ENCODE measurements at places on chromosomes 4 and X. TPM values are rescaled to one million over a fixed set of nuclear protein-coding genes. Genes with fewer than 3 reads are reported as not detected.
A peak's percentile ranks its signal among the peaks of the same experiment; 100 is the strongest.

The CLTRN gene
- 0.83 TPM for polyA plus RNA-seq

The DUX4 gene
- polyA plus RNA-seq: 0.58 TPM

The RIPPLY1 gene
- not detected for polyA plus RNA-seq

The HSFX1 gene
- 2.1 TPM for polyA plus RNA-seq

The GYPA gene
- polyA plus RNA-seq: 4.3 TPM

The SLC25A4 gene
- polyA plus RNA-seq: 115 TPM

The ARR3 gene
- polyA plus RNA-seq: 0.41 TPM

The RNF175 gene
- polyA plus RNA-seq: 0.25 TPM

The TMPRSS11A gene
- 0.12 TPM for polyA plus RNA-seq

The ITM2A gene
- 526 TPM for polyA plus RNA-seq

The DMP1 gene
- not detected for polyA plus RNA-seq

The TRIM75 gene
- 0.10 TPM for polyA plus RNA-seq

- peak; percentile 90 for DNase-seq
These were observed at the start of gene NOCT for GRCh38 chr4:139015269-139015947. Gene NOCT (plus strand): TSS chr4:139015781. CDS start chr4:139015982, 201 bp downstream.

DNA sequence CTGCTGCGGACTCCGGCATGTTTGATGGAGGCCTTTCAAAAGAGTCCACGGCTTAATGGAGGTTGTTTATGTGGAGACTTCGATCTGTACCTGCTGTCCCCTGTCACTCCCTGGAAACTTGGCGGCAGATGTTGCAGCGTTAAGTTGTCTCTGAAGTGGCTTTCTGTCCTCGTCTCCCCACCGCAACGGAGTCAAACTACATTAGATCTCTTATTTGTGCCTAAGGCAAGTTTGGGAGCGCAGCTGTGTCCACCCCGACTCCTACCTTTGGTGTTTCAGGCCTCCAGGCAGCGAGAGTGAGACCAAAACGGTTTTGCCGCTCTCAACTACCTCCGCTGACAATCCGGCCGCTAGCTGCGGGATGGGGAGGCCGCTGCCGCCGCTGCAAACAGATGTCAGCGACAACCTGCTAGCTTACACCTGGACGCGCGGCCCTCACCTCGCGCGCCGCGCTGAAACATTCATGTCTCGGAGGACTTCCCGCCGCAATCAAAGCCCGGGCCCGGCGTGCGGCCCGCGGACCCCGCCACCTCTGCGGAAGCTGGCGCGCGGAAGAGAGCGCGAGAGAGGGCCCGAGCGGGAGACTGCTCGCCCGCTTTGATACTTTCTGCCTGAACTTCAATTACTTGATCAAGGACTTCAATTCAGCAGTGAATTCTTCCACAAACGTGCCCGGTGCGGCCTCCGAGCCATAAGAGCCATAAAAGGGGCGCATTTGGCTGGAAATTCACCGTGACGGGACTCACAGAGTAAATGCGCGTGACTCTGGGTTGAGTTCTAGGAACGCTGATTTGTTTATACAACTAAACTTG, 108.4 kb downstream of the ANTXR2 start:
- DNase-seq: peak; percentile 32

DNA sequence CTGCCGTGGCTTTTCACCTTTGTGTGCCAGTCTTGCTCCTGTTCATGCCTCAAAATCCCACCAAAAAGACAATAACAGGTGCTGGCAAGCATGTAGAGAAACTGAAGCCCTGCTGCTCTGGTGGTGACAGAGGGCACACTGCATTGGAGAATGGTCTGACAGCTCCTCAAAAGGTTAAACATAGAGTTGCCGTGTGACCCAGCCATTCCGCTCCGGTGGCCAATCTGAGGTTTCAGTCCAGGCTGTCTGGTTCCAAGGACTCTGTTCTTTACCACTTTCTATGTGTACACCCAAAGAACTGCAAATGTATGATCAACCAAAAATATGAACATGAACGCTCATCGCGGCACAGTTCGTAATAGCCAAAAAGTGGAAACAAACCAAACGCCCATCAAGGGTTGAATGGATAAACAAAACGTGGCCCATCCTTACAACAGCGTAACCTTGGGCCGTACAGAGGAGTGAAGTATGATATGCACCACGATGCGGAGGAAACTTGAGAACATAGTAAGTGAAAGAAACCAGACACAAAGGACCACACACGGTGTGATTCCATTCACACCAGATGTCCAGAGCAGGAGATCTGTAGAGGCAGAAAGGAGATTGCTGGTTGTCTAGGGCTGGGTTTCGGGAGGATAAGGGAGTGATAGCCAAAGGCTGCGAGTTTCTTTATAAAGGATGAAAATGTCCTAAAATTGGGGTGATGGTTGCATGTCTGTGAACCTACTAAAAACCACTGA, 33.6 kb upstream of the WFS1 start:
- DNase-seq: no peak

GRCh38 chr4:4985844-4986243, 33.4 kb downstream of the CYTL1 start:
- DNase-seq: no peak

- no peak for DNase-seq
These were observed 378.5 kb upstream of the ZFP42 start for GRCh38 chr4:187617113-187617512.

DNA sequence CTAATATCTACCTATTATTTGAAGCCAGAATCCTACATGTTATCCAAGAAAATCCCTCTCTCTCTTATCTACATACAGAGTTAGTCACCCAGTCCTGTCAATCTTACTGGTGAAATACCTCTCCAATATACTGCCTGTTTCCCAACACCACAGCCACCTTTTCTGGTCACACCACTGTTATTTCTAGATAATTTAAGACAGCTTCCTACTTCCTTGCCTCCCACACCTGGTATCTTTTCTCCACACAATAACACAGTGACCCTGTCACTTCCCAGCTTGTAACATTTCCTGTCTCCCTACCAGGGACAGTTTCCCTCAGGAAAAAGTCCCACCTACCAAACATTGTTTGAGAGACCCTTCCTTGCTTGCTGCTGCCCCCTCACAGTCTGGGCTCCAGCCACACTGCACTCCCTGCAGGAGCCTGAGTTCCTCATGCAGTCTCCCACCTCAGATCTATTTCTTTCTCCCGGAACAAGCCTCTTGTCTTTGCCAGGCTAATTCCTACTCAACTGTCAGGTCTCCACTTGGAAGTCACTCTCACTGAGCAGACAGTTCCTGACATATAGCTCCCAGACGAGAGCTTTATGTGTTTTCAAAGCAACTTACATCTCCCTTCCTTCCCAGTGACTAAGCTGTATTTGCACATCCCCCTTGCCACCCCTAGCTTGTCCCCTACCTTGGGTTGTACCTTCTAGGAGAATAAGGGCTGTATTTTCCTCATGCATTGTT, 73.6 kb upstream of the QRFPR start:
- DNase-seq: no peak

DNA sequence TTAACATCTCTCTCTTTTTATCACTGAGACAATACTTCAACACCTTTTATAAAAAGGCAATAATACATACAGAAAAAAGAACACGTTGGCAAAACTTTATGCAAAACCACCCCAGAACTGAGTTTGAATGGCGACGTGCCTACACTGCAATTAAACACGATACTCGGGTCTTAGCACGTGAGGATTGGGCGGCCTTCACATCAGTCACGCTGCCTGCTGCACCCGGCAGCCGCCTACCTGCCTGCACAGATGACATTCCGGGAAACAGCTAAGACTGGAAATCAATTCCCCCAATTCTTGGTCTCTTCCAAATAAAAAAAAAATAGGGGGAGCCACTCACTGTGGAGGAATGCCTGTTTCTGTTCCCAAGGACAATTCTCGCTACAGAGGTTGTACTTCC, 68.2 kb downstream of the NYX start:
- no peak for DNase-seq

DNA sequence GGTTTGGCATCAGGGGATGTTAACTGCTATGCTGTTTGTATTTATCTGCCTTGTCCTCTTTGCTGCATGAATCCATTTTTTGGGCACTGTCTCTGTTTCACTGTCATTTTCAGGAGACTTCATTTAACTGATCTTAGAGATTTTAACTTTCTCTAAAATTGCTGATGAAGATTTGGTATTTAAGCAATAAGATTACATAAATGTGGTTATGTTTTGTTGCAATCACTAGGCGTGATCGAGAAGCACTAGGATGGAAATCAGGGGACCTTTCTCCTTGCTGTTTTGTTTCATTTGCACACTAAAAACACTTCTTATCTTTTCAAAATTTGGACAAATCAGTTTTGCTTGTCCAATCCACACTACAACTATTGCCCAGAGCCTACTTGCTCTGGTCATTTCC, 15.4 kb downstream of the CXCL2 start:
- DNase-seq: no peak

- DNase-seq: no peak
These were observed 84.8 kb upstream of the ZNF827 start for GRCh38 chr4:146023334-146023967.
